Stimulated activated CD4-positive, alpha-beta T cell treated with anti-CD3 and anti-CD28 coated beads, TNF-alpha, amount 100 ng/mL, for 1 hour (primary cell): ENCODE measurements at places on chromosomes 11 and 22.

DNA sequence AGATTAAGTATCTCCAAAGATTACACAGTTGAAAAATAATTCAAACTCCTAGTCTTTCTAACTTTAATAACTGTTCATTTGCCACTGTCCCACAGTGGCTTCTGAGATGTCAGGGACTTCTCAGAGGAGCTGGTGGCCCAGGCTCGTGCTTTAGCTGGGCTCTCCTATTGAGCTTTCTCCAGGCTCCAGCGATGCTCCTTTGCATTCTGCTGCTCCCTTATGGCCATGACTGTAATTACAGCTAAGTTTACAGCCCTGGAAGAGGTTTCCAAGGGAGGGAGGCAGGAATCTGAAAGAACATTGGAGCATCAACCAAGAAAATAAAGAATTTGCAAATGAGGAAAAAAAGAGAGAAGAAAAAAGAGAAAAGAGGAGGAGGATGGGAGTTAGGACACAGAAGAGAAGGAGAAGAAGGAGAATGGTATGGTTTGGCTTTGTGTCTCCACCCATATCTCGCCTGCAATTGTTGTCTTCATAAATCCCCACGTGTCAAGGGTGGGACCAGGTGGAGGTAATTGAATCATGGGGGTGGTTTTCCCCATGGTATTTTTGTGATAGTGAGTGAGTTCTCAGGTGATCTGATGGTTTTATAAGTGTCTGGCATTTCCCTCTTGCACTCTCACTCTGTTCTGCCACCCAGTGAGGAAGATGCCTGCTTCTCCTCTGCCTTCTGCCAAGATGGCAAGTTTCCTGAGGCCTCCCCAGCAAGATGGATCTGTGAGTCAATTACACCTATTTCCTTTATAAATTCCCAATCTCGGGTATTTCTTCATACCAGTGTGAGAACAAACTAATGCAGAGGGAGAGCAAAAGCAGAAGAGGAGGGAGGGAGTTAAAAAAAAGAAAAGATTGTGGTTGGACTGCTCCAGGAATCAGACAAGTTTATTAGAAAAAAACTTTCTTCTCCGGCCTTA is 857.0 kb downstream of the KCNA4 start:
- DNase-seq = no peak

GRCh38 chr11:8649361-8649760 is 33.1 kb downstream of the TRIM66 start:
- DNase-seq = no peak

DNA sequence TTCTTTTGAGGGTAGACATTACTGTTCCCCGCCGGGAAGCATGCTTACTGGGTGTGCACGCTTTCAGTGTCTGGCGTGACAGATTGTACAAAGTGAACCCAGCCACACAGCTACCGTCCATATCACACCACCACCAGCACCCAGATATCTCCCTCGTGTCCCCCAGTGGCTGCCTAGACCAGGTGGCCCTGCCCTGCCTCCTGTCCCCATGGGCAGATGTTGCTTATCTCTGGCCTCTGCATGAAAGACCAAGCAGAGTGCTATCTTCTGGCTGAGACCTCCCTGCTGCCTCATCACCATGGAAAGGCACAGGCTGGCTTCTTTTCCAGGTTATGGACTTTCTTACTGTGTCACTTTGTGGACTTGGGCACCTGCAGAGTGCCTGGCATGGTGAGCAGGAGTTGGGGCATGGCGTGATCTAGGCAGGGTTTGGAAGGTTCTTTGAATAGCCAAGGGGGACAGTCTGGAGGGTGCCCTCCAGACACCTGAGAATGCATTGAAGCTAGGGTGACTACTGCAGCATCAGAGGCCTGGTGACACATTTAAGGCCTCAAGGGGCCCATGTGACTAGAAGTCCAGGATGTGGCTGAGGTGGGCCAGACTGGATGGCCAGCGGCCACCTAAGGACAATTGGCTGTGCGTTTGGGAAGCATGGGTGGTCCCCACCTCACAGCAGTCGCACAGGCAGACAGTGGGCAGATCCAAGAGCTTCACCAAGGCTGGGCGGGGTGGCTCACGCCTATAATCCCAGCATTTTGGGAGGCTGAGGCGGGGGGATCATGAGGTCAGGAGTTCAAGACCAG is 4.7 kb downstream of the TANGO2 start:
- no peak for DNase-seq

- DNase-seq = no peak
These were observed 94.7 kb upstream of the RASSF10 start for GRCh38 chr11:12914400-12914912.

GRCh38 chr11:72752088-72752914 is at the start of gene ARAP1:
Gene ARAP1 (minus strand): TSS chr11:72752408. CDS start chr11:72727128, 25,280 bp downstream.
- DNase-seq = peak; percentile 64

- peak; percentile 48 for DNase-seq
These were observed 7.1 kb downstream of the CD44 start for GRCh38 chr11:35146074-35146521.

- DNase-seq = no peak
These were observed 52.5 kb upstream of the SLC22A12 start for GRCh38 chr11:64538501-64538951.

DNA sequence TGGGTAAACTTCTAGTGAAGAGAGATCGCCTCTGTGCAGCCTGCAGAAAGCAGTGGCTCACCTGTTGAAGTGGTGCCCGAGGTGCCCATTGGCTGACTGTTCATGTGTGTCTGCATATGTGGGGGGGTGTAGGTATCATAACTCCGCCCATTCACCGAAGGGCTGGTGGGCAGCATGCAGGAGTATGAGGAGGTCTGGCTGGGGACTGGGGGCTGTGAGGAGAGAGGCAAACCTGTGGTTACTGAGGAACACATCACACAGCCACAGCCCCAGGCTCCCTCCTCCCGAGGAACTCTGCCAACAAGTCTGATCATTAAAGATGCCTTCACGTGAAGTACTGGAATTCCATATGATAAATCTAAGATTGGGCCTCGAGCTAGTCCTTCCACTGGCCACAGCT is 20.5 kb downstream of the PAX6 start:
- no peak for DNase-seq
